ENCODE measurements at places on chromosomes 4 and X.

DNA sequence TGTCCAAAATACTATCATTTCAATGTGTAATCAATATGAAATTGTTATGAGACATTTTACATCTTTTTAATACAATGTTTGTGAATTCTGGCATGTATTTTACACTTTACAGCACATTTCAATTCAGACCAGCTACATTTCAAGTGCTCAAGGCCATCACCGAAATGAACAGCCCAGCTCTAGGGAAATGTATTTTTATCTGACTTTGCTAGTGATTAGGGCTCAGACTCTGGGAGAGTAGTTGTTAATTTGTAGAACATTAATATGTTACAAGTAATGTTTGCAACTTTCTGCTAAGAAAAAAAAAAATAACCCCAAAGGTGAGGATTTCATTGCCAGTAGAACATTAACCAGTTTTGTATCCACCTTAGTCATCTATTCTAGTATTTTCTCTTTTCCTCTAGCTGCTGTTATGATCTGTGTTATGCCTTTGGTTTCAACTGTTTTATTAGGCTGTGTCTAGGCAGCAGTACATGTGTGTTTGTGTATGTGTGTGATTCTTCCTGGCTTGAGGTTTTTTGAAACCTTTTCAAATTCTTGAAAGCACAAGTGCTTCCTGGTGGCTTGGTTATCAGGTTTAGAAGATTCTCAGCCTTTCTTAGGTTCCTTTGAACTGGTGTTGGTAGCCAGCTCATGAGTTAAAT lies 125.9 kb downstream of the NSUN7 start:
- no peak for DNase-seq

- DNase-seq = no peak
Observed at GRCh38 chr4:88908003-88908402, 149.0 kb downstream of the FAM13A start.

DNA sequence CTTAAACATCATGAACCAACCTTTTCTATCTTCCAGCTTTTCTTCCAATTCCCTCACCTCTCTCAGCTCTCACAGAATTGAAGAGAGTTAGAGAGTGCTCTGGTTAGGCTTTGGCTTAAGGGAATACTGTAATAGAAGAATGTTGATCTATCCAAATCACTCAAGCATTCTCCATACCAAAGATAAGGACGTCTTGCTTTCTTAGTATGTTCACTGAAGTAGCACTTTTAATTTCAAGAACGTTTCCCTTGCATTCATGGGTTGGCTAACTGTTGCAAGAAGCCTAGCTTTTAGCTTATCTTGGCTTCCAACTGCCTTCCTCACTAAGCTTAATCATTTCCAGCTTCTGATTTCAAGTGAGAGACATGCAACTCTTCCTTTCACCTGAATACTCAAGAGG lies 43.2 kb downstream of the FANCB start:
- DNase-seq = no peak

DNA sequence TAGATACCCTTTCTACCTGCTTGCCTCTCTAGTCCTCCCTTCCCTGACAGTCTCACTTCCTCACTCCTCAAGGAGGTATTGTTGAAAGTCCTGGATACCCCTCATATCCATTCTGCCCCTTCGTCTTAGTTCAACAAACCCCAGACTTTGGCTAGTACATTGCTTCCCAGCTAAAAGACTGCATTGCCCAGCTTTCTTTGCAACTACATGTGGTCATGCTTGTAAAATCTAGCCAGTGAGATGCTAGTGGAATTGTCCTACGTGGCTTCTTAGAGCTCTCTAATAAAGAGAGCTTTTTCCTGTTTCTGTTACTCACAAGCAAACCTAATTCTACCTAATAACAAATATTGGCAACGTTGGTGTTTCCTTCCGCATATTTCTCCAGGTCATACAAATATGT lies 237.9 kb upstream of the PSAPL1 start:
- DNase-seq = no peak

GRCh38 chrX:12210196-12210815 lies 72.0 kb downstream of the FRMPD4 start:
- no peak for DNase-seq

DNA sequence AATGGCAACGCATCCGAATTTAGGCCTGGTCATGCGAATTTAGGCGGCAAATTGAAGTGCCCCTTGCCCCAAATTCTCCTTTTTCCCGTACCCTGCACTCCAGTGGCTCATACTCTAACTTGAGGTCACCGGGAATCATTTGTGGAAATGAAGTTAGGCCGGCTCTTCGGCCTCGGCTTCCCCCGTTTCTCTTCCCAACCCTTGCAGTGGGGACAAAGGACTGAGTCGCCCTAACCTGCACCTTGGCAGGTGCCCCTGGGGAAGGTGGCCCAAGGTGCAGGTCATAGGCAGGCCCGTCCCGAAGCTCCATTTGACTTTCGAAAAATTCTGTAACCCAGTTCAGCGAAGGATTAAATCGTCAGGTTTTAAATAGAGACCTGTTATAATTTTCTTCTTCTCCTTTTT lies 811 bp downstream of the SRD5A3 start:
- no peak for DNase-seq

DNA sequence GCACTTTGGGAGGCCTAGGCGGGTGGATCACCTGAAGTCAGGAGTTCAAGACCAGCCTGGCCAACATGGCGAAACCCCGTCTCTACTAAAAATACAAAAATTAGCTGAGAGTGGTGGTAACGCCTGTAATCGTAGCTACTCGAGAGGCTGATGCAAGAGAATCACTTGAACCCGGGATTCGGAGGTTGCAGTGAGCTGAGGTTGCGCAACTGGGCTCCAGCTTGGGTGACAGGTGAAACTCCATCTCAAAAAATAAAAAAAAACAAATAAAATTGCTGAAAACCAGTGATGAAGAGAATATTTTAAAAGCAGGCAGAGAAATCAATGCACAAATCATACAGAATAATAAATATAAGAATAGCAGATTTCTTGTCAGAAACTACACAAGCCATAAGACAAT lies 129.3 kb downstream of the SLIT2 start:
- DNase-seq = no peak

DNA sequence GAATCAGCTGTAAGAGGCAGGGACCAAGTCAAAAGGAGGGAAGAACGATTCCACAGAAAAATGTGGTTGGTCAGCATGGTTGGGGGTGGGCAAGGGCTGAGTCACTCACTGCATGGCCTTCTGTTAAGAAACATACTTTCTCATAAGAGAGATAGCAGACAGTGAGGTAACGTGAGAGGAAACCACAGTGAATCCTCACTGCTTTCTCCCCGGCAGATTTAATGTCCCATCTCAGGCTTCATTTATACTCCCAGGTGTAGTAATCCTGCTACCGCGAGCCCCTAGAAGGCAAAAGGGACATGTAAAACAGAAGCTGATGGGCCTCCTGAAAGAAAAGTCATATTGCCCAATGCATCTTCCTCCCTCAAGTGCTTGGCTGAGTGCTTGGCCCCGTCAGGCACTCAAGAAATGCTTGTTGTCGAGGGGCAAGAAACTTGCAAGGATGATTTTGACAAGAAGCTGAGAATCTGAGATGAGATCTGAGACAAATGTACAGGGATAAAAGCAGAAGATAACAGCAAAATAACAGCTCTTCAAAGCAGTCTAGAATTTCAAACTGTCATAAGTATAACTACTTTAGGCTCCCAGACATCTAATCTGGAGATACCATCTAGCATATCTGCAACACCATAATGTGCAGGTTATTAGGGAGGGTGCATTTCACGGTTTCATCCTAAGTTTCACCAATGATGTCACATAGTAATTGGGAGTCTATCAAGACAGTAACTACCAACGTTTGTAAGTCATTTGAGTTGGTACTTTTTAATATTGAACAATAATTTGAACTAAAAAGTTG lies 40.2 kb downstream of the SH3KBP1 start:
- DNase-seq = no peak

DNA sequence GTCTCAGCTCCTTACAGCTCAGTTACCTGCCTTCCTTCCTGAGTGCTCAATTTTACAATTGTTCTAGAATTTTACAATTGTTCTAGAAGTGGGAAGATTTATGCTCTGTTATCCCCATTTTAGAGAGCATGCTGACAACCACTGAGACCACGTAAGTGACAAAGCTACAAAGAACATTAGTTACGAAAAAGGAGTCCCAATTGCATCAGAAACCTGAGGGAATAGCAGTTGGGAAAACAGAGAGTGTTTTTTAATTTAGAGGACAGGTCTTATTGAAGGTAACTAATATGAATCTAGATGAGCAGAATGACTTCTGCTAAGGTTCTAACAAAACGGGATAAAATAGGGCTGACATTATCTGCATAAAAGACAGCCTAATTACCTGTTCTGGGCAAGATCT lies 103.3 kb downstream of the THOC2 start:
- DNase-seq = no peak

DNA sequence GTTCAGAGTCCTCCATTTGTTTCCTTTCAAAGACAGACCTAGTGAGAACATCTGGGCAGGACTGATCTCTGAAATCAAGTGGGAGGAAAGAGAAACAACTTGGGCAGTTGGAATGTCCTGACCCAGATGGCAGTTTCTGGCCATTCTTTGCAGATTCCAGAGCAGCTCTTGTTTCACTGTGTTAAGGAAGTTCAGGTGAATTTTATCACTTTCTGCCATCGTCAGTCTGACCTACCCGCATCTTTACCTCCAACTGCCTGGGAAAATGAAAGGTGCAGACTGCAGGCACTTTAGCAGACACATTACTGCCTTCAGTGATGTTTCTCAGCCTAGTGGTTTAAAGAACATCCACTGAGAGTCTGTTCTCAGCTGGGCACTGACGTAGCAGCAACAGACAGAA lies 216.2 kb downstream of the CEP135 start:
- DNase-seq = no peak

- DNase-seq = no peak
Observed at GRCh38 chr4:74000301-74000700, 1.8 kb upstream of the CXCL5 start.

DNA sequence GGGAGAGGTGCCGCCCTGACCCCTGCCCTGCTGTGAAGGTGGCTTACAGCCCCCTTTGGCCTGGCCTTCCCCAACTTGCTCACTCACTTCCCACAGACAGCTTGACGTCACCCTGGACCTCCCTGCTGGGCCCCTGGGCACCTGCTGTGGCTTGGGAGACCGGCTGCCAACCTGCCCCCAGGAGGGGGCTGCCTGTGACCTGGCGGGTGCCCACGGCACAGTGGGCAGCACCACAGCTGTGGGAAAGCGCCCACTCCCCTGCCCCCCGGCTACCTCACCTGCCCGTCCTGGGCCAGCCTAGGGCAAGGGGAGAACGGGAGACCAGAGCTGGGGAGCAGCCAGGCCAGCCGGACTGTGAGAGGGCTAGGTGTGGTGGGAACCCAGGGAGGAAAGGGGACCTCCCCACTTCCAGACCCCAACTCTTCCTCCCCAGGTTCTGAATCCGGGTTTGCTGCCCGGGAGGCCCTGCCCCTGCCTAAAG lies 2.4 kb upstream of the ZFP92 start:
- no peak for DNase-seq

- peak; percentile 83 for DNase-seq
Observed at GRCh38 chrX:41441934-41442823, 5.0 kb upstream of the NYX start.
